NCI-H2171 (cell line): ENCODE measurements at places on chromosomes 1 and 21.

DNA sequence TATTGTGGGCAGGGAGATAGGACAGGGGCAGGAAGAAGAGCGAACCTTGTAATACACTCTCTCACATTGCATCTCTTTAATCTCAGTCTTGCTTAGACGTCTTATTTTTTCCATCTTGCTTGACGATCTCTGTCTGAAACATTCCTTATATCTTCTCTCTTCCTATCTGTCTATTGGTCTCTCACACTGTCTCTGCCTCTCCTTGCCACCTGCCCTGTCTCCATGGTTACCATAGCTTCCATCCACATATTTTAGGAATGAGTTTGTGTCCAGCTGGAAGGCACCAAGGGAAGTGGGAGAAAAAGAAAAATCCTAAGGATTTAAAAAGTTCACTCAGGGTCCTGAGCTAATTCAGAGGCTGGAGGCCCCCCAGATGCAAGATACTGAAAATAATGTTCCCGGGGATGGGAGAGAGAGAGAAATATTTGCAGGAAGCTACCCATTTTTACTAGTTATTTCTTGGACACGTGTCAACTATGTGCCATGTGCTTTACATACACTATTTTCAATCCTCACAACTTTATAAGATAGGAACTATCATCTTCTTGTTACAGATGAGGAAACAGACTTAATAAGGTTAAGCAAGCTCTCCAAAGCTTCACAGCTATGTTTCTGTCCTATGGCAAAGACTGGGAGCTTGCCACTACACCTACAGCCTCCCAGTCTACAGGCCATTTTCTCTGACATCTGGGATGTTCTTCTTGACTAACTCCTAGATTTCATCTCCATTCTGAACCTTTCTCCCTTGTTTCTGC, 933 bp downstream of the ANKRD34A start:
- no peak for DNase-seq

DNA sequence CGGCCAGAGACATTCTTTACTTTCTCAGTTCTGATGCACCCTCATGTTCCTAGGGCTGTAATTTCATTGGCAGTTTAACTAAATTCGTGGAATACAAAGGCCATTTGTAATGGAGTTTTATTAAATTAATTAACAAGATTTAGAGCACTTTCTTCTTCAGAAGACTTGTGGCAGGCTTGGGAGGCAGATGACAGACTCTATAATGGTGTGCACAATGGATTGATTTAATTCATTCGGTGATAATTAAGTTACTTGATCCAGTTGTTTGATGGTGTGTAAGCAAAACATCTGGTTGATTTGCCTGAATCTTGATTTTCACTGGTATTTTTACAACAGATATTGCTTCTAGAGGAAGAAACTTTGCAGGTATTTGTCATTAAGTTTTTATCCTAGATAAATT, 361.9 kb upstream of the GREM2 start:
- no peak for DNase-seq

DNA sequence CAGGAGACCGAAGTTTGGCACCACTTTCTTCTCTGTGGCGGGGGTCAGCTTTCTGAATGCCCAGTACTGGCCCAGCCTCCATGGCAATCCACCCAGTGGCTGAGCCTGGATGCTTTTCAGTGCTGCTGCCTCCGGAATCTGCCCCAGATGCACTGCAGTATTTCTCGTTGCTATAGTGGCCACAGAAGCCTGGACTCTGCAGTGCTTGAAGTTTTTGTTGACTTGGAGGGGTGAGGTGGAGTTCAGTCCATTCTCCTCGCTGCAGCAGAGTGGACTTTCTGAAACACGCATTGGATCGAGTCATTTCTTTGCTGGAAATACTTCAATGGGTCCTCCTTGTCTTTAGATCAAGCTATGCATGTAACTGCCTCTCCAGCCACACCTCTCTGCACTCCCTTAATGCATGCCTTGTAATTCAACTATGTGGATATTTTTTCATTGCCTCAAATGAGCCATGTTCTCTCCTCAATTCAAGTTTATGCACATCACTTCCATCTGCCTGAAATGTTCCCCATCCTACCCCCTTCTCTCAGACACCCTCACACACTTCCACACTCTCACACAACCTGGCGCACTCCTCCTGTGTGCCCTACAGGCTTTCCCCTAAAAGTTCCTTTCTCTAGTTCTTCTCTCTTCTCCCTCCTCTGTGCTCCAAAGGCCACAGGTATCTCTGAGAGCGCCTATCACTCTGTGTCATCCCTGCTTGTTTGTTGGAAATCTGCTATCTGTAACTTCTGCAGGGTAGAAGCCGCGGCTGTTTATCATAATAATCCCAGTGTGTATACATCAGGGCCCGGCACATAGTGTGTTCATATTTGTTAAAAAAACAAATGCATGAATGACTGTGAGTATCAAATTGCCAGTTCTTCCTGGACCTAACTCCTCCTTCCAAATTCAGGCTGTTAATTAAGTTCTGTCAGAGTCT, 16.5 kb downstream of the ADAM30 start:
- no peak for DNase-seq

DNA sequence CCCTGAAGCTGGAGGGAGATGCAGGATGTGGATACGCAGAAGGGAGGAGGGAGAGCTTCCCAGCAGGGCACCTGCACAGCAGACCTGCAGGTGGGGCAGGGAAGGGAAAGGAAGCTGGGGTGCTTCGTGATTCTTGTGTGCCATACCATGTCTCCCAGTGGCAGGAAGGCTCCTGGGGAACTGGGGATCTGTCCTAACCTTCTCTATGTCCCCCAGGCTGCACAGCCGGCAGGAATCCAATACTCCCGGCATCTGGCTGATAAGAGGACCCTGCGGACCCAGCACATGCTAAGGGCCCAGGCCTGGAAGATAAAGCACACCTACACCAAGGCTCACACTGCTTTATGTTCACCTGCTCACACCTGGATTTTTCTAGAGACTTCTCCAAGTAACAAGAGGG, 79.4 kb downstream of the ITPKB start:
- no peak for DNase-seq

DNA sequence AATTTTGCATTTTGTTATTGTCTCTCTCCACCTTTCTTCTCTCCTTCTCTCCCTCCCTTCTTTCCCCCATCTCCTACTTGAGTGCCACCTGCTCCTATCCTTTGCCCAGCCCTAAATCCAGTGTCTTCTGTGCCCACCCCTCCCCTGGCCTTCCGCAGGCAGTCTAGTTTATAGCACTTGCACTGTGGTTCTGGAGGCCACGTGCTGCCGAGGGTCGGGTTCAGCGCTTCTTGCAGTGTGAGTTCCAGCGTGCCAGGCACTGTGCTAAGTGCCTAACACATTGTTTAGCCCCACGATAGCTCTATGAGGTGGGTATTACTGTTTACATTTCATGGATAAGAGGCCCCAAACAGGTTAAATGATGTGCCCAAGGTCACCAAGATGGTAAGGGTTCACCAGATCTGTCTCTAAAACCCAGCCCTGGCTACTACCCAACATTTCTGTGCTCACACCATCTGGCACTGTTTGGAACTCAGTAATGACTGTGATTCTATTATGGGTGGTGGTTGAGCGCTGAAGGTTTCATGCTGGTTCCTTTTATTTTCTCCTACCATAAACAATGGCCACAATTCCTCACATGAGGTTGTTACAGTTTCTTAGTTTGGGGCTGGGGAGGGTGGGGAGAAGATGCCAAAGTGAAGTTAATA, 14.1 kb upstream of the ATP1A4 start:
- peak; percentile 57 for DNase-seq

DNA sequence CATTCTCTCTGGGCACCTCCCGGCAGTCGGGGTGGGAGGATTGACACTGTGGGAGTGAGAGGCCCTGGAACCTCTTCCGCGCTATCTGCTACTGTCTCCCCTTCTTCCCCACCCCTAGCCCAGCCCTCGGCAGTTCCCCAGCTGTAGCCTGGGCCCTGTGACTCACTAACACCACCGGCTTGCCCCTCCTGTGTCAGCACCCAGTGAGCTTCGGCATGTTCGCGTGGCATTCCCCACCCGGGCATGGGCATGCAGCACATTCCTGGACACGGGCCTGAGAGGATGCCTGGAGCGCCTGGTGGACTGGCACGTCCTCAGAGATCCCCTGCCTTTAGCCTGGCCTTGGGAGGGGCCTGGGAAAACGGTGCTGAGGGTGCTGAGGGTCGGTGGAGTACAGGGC, 1.3 kb downstream of the CDK18 start:
- no peak for DNase-seq

- no peak for DNase-seq
These were observed 12.7 kb downstream of the PAX7 start for GRCh38 chr1:18643154-18644012.
